ENCODE measurements at places on chromosomes 2 and 18.

- DNase-seq: no peak
Measured at GRCh38 chr18:26309281-26309680, 83.0 kb downstream of the TAF4B start.

- DNase-seq: no peak
Measured at GRCh38 chr2:198973181-198973580, 484.6 kb downstream of the SATB2 start.

DNA sequence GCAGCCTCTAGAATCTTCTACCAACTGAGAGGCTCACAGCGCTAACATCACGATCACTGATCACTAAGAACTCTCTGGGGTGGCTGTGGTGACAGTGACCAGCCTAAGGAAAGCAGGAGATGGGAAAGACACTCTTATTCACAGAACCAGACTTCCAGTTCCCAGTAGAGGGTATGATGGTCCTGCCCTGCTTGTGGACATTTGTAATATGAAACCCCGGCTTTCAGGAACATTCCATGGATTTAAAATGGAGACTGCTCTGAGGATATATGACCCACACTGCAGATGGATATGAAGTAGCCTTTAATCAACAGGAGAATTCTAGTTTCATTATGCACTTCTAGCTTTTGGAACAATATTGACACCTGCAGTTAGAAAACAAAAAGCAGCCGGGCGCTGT is 131.8 kb downstream of the AFF3 start:
- no peak for DNase-seq

DNA sequence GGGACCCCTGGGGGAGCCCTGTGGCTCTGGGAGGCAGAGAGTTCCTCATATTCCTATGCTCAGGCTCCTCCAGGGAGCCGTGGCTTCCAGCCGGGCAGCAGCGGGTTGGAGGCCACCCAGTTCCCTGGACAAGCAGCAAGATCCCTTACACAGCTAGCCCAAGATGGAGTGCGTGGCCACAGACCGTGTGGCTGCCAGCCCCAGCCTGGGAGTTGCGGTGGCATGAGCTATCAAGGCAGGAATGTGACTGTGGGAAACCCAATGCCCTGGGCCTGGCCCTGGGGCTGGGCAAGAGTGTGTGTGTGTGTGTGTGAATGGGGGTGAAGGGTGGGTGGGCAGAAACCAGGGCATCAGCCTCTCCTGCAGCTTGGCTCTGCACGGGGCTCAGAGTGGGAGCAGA is 130.5 kb downstream of the DYSF start:
- DNase-seq: no peak

GRCh38 chr2:63096491-63096890 is 45.9 kb downstream of the OTX1 start:
- DNase-seq: no peak

GRCh38 chr2:238428866-238429265 is 2.1 kb downstream of the ASB1 start:
- DNase-seq: no peak

DNA sequence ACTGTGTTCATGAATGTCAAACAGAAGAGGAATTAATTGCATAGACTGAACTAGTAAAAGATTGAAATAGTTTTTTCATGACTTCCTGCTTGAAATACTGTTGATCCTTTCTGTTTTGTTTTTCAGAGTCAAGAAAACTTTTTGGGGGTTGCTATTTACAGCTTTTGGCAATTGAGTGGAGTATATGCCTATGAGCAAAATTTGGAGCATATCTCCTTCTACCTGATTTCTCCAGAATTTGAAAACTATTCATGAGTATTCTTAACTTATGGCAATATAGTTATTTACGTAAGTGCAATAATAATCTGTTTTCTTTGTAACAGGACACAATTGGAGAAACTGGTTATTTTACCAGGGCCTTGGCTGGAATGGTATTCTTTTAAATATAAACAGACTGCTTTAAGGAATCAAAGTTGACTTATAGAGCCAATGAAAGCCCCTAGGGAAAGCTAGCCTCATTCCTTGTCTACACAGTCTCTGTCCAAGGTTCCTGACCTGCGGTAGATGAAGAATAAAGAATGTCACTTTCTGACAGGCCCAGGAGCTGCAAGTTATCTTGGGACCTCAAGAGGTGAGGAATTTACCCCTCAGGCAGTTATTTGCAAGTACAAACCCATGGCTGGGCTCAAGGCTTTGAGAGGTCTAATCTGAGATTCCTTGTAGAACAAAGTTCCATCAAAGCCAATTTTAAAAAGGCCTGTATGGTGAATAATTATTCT is 193.5 kb upstream of the NDUFV2 start:
- no peak for DNase-seq

- no peak for DNase-seq
Measured at GRCh38 chr2:134440336-134440909, 186.6 kb downstream of the MGAT5 start.

- DNase-seq: no peak
Measured at GRCh38 chr18:63207143-63207790, 112.3 kb downstream of the BCL2 start.

DNA sequence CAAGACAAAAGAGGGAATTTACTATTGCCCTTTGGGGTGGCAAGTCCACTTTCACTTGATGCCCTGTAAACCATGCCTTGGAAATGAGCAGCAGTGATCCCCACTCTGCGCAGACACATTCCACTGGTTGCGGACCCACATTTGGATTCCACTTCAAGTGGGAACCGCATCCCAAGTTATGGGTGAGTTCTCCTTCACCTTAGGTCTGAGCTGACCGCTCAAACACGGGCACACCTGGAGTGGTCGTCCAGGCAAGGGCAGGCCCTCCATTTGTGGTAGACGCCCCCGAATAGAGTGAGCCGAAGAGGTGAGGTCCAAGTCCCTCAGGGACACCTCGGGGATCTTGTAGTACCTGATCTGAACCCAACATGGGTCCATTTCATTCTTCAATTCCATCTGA is 9.8 kb upstream of the AGXT start:
- DNase-seq: no peak

- no peak for DNase-seq
Measured at GRCh38 chr2:44578471-44579093, 216.8 kb downstream of the CAMKMT start.

GRCh38 chr2:20419752-20420151 is 27.1 kb upstream of the RHOB start:
- DNase-seq: no peak

GRCh38 chr2:239098288-239098970 is 250.5 kb downstream of the TWIST2 start:
- DNase-seq: no peak

Measured in skin of body (tissue), 3 donors.